NCI-H1105 (cell line): ENCODE measurements at places on chromosomes 16 and 17.

DNA sequence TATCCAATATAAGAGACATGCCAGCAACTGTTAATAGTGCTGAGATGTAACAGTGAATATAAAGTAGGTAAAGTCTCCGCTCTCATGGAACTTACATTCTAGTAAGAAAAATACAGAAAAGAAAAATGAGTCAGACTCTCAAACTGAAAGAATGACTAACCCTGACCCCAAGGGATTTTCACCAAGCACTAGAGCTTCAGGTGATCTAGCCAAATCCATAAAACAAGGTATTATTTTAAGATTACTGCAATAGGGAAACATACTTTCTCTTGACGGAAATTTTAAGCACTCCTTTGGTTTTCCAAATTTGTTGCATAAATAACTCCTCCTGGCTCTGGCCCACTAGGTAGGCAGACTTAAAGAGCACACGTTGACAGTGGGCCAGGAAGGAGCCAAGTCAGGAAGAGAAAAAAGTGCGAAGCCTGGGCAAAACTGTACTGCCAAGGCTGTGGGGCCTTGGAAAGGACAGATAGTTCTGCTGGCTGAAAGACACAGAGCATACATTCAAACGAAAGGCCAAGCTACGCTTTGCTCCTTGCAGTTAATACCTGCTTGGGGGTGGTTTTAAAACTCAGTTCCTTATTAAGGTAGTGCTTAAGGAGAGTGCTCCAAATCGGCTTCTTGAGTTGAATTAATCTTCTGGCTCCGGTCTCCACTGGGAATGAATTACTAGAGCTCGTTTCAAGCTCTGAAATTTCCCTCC, 1.4 kb downstream of the GOT2 start:
- DNase-seq, result no peak

DNA sequence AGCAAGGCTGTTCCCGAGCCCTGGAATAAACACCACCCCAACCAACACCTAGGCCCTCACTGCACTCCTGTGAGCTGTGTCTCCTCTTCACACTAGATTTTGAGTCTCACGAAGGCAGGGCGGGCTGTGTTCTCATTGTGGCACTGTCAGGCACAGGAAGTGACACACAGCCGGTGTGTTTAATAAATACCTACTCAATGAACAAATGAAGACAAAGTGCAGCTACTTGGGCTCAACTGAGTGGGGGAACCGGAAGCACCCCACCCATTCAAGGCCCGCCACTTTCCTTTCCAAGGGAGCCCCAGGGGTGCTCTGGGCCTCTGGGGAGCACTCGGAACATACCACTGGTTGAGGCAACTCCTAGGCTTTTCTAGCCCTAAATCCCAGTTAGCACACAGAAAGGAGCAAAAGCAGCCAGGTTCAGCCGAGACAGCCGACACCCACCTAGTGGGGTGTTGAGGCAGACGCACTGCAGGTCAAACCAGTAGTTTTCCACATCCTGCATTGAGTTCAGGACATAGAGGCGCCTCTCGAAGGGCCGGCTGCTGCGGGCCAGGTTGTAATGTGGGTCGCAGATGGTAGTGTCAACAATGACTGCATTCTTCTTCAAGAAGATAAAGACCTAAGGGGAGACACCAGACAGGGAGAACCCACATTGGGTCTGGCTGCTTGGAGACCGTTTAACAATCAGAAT, 57.7 kb downstream of the GTF3C1 start:
- no peak for DNase-seq

- DNase-seq, result no peak
These were observed 22.6 kb upstream of the MYH4 start for GRCh38 chr17:10492004-10492403.

DNA sequence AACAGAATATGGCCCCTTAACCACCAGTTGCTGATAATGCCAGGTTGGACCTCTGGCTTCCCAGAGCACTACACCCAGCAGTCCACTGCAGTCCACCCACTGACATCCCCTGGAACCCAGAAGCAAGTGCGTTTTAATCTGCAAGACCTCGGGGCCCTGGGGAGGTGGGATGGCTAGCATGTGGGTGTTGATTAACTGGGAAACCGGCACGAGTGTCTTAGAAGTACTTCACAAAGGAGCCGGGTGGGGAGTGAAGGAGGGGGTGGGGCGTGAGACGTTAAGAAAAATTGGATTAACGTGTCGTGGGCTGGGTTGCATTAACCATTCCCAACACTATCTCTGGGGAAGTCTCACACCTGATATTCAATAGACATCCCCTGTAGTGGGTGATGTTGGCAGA, 6.1 kb upstream of the HIC1 start:
- DNase-seq, result no peak

DNA sequence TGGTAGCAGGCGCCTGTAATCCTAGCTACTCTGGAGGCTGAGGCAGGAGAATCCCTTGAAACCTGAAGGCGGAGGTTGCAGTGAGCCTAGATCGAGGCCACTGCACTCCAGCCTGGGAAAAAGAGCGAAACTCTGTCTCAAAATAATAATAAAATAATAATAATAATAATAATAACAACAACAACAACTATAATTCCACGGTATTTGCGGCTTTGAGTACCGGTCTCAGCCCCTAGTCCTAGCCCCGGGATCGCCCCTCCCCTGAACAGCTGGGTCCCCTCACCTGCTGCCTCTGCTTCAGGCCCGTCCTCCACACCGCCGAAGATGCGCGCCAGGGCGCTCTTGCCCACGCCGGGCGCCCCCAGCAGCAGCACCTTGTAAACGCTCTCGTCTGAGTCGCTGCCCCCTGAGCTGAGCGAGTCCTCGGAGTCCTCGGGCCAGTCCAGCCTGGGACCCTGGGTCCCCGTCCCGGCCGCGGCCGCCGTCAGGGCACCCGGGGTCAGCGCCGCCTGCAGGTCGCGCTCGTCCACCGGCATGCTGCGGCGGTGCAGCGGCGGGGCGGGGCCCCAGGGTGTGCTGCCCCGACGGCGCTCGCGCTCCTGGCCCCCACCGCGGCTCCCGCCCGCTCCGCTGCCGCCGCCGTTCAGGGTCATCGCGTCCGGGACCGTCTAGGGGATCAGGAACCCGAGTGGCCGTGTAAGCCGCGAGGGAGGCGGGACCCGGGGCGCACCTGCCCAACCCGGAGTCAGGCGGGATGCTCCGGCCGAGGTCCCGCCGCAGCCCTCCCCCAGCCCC, 611 bp downstream of the RRAD start:
- DNase-seq, result no peak

DNA sequence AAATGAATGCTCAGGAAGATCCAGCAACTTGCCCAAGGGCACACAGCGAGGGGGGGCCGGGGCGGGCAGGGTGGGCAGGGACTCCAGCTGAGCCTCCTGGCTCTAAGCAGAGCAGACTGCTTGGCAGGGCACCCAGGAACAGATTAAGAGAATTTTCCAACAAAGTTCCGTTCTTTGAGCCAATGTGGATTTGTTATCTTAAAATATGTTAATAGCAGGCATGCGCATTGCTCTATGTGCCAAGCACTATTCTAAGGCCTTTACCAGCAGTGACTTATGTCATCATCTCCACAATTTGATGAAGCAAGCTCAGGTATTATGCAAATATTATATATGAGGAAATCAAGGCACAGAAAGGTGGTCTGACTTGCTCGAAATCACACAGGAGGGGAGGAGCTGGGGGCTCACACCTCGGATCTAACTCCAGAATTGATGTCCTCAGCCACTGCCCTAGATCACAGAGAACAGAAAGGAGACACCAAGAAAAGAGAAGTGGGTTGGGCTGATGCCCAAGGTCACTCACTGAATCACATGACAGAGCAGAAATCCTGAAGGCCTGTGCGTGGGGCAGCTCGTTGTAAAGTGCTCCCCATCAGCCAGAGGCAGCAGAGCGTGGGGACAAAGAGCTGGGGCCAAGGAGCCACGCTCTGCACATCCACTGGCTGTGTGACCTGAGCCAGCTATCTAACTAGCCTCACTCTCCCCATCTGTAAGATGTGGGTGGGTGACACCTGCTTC, 23.2 kb upstream of the MEAK7 start:
- DNase-seq, result no peak

DNA sequence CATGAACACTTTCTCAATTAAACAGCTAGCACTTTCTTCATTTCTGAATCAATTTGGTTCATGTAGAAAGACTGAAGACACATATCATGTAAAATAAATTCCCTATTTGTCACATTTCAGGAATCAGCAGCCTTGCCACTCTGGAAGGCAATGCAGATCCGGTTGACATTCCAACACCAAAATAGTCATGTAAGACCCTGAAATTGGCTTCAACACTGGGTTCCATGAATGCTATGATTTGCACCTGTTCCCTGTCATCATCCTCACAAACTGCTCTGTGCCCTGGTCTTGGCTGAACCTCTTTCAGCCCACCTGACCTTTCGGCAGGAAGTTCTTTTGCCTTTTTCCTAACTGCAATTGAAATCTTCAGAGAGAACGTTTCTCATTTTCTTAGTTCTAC, 156.9 kb downstream of the CDH8 start:
- DNase-seq, result no peak

DNA sequence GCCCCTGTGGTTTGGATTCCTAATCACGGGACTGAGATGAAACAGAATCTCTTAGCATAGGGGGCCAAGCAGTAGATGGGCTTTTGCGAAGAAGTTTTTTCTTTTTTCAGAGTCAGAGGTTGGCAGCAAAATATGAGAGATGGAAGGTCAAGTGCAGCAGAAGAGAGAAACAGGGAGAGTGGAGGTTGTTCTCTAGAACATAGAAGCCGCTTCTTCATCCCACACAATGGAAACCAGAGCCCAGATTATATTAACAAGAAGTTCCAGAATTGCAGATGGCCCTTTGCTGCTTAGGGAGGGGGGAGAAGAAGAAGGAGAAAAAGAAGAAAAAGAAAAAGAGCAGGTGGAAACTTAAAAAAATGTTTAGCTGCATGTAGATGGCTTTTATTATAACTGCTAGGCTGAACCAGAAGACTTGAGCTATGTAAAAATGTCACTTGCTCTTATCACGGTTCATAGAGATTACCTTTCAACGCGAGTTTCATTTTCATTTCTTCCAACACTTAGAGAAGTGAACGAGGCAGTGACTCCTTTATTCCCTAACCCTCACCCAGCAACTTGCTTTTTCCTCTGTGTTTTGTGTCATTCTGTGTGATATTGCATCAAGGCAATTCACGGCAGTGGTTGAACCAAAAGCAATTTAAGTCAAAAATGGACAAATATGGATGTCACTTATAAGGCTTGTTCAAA, 737.5 kb downstream of the WWOX start:
- DNase-seq, result no peak

GRCh38 chr17:66522591-66523272, 220.3 kb downstream of the PRKCA start:
- DNase-seq, result no peak

GRCh38 chr16:84327926-84328505, 33.3 kb downstream of the WFDC1 start:
- no peak for DNase-seq

DNA sequence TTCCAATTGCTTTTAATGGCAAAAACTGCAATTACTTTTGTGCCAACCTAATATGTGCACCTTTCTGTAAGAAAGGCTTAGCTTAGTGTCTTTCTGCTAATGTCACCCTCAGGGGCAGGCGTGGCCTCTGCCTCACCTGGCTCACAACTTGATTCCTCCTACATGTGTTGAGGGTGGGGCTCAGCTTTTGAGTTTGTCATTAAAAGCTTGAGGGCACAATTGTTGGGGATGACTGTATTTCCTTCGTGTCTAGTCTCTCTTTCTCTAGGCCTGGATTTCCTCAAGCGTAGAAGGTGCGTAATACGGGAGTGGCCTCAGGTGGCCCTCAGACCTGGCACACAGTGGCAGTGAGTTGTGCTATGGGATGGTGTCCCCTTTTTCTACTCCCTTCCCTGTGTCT, 94.4 kb downstream of the CLEC16A start:
- DNase-seq, result no peak

- no peak for DNase-seq
These were observed 237.3 kb upstream of the TNRC6C start for GRCh38 chr17:77720946-77721845.

- DNase-seq, result no peak
These were observed 27.4 kb upstream of the CDH3 start for GRCh38 chr16:68617734-68618133.

DNA sequence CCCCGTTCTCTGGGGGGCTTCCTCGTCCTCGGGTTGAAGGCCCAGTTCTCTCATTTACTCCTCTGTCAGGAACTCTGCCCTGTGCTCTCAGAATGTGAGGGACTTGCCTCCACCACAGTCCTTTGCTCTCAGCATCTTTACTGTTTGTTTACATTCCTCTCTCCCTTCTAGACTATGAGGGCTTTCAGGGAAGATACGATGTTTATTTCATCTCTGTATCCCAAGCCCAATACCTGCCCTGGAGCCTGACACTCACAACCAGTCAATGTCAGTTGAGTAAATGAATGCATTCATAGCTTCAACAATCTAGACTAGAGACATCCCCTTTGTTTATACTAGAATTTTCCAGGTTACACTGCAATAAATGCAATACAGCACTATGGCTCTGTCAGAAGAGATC, 409.6 kb upstream of the CDH11 start:
- no peak for DNase-seq

DNA sequence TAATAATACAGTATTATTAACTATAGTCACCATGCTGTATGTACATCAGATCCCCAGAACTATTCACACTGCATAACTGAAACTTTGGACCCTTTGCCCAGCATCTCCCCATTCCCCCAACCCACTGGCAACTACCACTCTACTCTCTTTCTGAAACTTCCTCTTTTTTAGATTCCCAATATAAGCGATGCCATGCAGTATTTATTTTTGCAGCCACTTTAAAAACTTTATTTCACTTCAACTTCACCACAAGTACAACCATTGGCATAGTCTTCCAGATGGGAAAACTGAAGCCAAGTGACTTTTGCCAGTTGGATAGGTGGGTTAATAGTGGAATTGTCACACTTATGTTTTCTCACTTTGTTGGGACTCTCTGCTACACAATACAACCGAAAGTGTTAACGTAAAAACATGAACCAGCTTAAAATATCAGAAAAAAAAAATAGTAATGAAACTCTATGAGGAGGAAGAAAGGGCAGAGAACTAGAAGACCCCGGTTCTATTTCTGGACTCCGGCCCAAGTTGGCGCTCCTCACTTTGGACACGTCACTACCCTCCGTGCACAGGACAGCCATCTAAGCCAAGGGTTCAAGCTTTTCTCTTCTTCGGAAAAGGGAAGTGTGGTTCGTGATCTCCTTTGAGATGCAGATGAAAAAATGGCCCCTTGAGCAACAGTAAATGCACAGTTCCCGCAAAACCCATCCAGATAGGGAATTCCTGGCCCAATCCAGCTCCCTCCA, 743 bp downstream of the SHCBP1 start:
- no peak for DNase-seq

DNA sequence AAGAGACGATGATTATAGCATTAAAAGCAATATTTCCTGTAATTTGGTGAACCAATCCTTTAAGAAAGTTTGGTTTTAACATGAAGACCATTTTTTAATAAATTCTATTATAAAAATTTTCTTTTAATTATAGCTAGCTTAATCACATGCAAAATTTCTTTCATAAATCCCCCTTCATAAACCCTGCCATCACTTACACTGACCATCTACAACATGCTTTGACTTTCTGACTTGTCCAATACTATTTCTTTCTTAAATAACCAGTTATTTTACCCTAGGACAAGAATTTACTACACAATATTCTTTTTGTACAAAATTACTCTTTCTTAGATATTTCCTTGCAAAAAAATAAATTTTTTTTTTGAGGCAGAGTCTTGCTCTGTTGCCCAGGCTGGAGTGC, 1334.8 kb downstream of the CDH11 start:
- DNase-seq, result no peak

- no peak for DNase-seq
These were observed 154.3 kb upstream of the MED13 start for GRCh38 chr17:62219221-62219899.
